Peyer's patch (tissue), 4 donors: ENCODE measurements at places on chromosomes 6 and 20. TPM values are rescaled to one million over a fixed set of nuclear protein-coding genes. Genes with fewer than 3 reads are reported as not detected.

The BMP5 gene
- 6.0 TPM for total RNA-seq

- H3K4me3 ChIP-seq, result no peak overlapping the region
- no peaks in the 10 kb centered on the region for H3K4me1 ChIP-seq
- no peak overlapping the region for H3K27ac ChIP-seq
- no peaks in the 10 kb centered on the region for H3K27me3 ChIP-seq
Measured at GRCh38 chr6:2740581-2740980, 10.1 kb downstream of the MYLK4 start.

GRCh38 chr20:53352727-53353440, 240.8 kb downstream of the ZNF217 start:
- no peak overlapping the region for H3K4me3 ChIP-seq
- no peak for DNase-seq
- no peaks in the 10 kb centered on the region for H3K36me3 ChIP-seq
- no peak overlapping the region for H3K27ac ChIP-seq
- no peaks in the 10 kb centered on the region for H3K27me3 ChIP-seq
- H3K4me1 ChIP-seq, result no peaks in the 10 kb centered on the region

The NFATC2 gene
- 4.4 TPM for total RNA-seq
